ENCODE measurements at places on chromosomes 13 and 19.
A peak's percentile ranks its signal among the peaks of the same experiment; 100 is the strongest.

- no peak for DNase-seq
These were observed 171.2 kb upstream of the UBL3 start for GRCh38 chr13:30021611-30022010.

- DNase-seq, result no peak
These were observed 25.8 kb downstream of the PNPLA6 start for GRCh38 chr19:7561325-7561724.

- no peak for DNase-seq
These were observed 22.2 kb downstream of the RCBTB2 start for GRCh38 chr13:48510698-48511097.

- DNase-seq, result no peak
These were observed 123.9 kb downstream of the SHISA2 start for GRCh38 chr13:25927932-25928331.

DNA sequence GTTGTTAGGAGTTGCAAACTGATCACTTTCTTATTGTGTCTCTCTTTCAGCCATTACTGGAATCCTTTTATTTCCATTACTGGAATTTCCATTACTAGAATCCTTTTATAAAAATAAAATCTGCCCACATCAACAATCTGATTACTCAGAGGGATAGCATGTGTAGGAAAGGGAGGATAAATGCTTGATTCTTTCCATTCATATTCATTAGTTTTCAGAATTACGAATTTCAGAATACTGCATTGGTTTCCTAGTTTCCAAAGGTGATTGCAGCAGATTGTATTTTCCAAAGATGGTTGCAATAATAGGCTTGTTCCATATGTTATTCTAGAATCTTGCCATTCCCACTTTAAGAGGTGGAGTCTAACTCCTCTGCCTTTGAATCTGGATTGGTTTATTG, 37.1 kb downstream of the ZNF146 start:
- DNase-seq, result no peak

- DNase-seq, result no peak
These were observed 1067.7 kb downstream of the PCDH9 start for GRCh38 chr13:66162470-66162869.

- DNase-seq, result no peak
These were observed 440.1 kb upstream of the NBEA start for GRCh38 chr13:34502011-34502410.

DNA sequence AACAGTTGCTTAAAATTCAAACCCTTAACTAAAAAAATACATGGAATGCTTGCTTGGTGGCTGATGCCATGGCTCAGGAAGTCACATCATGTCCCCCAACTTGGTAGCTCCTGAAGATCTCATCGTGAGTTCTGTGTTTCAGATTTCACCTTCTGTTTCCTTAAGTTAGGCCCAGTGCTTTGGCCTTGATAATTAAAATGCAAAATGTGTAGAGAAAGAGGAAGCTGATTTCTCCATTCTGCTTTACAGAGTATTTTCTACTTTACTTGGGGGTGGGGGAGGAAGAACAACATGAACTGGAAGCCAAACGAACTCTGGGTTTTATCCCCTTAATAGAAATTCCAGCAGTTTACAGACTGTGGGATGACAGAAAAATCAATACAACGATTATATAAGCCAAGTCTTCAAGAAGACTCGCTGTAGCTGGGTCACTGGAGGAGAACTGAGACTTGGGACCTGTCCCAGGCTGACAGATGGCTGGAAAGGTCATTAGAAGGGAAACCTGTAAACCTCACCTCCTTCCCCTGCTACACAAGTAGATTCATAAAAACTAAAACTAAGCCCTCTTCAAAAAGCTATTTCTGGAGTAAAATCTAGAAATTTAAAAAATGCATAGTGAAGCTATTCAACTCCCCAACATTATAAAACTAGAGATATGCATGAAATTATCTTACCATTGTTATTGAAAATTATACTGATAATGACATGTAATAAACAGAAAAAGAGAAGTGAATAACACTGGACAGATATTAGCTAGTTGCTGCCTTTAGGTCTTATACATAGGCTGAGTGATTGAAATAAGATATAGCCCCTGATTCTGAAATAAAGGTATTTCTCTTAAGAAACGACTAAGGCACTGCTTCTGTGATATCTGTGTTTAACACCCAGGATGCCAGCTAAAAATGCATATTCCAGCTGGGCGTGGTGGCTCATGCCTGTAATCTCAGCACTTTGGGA, 22.1 kb upstream of the GGACT start:
- no peak for DNase-seq

DNA sequence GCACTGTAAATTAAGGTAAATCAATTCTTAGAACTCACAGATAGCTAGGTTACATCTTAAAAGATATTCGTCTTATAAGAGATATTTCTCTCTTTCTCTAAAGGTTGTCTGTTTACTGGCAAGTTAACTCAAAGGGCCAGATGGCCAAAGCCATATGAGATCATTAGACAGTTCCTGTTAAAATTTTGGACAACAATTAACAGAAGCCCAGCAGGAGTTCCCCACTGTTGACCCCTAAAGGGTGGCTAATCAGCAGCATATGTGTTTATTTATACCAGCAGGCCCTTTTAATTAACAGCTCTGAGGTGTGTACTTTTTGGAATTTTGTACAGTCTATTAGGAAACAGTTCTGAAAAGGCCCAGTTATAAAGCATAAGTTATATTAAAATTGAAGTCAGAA, 245.8 kb downstream of the LIG4 start:
- no peak for DNase-seq

- peak; percentile 72 for DNase-seq
These were observed at the start of gene IZUMO1 for GRCh38 chr19:48746738-48747575. IZUMO1 (minus strand) TSS chr19:48746909; CDS start chr19:48745859, 1,050 bp downstream.

DNA sequence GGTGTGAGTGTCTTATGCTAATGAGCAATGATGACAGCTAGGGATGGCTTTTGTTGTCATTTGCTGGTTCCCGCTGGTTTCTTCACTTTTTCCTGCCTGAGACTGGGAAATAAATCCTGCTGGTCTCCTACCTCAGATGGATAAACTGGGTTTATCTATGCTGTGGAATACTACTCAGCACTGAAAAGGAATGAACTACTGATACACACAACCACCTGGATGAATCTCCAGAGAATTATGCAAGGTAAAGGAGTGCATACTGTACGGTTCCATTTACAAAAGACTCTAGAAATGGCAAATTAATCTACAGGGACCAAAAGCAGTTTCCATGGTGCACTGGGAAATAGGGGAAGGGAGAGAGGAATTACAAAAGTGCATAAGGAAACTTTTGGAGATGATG, 41.2 kb upstream of the UBE2L5 start:
- DNase-seq, result no peak

All from iPS-NIHi11 (cell line).